ENCODE measurements at places on chromosomes 4 and X.

DNA sequence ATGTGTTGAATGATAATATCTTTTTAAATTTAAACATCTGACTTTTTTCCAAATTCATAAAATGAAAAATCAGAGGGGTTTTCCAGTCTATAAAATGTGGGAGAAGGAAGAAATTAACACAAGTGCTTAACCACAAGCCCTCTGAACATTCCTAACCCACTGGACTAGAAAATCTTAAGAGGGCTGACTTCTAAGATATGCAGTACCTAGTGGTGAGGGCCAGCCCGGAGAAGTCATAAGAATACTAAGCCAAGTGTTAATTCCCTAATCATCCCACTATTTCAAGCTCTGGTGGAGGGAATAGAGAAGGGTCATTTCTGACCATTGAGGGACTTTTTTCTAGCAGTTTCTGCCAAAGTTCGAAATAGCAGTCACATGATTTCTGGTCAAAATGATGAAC lies 86.9 kb upstream of the NEIL3 start:
- no peaks in the 10 kb centered on the region for H3K36me3 ChIP-seq
- H3K27ac ChIP-seq, result peak overlapping the region; percentile 71
- DNase-seq, result no peak

DNA sequence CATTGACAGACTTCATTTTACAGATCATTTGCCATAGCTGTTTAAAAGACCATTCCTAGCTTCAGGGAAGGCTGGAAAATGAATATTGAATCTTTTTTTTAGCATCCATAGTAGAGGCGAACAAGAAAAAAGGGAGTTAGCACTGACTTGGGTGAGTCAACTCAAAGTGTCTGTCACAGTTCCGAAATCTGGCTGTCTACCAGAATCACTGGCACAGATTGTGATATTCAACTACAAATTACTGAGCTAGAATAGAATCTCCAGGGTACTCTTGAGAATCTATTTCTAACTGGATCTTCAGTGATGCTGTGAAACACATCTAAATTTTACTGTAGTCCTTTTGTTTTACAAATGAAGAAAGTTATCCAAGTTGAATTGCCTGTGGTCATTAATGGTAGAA lies 31.5 kb downstream of the SEC24B start:
- peaks cover 52% of the 10 kb centered on the region for H3K36me3 ChIP-seq
- H3K4me3 ChIP-seq, result no peak overlapping the region
- H3K27me3 ChIP-seq, result no peaks in the 10 kb centered on the region
- no peak for DNase-seq
- H3K27ac ChIP-seq, result no peak overlapping the region
- no peaks in the 10 kb centered on the region for H3K4me1 ChIP-seq

DNA sequence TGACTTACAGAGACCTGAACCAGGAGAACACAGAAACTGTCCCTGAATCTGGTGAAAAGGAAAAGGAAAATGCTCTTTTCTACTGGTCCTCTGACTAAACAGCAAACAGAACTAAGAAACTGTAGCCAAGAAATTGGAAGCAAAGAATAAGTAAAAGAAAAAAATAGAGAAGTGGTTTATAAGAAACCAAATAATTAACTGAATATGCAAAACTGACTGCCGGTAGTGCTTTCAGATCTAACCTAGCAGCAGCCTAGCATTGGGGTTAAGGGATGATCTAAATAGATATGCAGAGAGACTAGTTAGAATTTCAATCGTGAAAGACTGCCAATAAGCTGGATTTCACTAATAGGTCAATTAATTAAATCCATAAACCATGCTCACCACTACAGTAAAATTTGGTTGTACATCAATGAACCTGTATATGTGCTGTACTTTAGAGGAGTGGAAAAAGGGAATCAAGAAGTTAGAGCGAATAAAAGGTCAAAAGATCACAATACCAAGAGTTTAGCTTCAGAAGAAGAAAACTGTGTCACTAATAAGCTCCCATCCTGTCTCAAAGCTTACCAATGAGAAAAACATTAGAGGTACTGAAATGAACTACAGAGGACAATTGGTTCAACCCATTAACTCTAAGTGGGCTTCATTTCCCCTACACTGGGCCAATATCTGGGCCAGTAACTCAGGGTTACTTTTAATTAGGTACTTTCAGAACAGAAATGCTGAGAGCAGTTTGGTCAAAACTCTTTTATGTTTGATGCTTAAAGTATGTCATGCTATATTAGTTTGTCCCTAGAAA lies 53.6 kb downstream of the KLHL13 start:
- no peak for DNase-seq
- no peak overlapping the region for H3K27ac ChIP-seq
- no peaks in the 10 kb centered on the region for H3K4me1 ChIP-seq
- no peak overlapping the region for H3K4me3 ChIP-seq
- H3K27me3 ChIP-seq, result no peaks in the 10 kb centered on the region

DNA sequence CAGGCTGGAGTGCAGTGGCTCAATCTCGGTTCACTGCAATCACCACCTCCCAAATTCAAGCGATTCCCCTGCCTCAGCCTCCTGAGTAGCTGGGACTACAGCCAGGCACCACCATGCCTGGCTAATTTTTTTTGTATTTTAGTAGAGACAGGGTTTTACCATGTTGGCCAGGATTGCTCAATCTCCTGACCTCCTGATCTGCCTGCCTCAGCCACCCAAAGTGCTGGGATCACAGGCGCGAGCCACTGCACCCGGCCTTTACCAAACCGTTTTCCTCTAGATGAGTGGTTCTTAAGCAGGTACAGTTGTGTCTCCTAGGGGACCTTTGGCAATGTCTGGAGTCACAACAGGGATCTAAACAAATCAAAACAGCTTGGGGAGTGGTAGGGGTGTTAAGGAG lies 11.6 kb downstream of the AMELX start:
- DNase-seq, result no peak
- H3K4me3 ChIP-seq, result no peak overlapping the region
- peaks cover 2% of the 10 kb centered on the region for H3K4me1 ChIP-seq
- H3K27ac ChIP-seq, result no peak overlapping the region
- H3K27me3 ChIP-seq, result no peaks in the 10 kb centered on the region

DNA sequence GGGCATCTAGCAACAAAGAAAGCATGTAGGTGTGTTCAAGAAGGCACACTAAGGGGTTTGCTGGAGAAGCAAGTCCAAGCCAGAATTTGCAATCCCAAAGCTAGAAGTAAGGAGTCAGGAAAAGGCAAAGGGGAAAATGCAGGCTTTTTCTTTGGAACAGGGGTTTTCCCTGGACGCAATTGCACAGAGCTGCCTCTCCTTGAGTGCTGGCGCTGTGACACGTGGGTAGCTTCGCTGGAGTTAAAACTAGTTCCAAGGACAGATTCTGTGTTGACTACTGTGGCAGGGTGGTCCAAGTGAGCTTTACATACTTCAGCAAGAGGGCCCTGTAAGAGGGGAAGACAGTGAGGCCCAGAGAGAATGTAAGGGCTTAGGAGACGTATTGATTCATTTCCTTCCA lies 277.1 kb downstream of the ADGRA3 start:
- no peak for DNase-seq
- H3K36me3 ChIP-seq, result no peaks in the 10 kb centered on the region
- H3K4me1 ChIP-seq, result no peaks in the 10 kb centered on the region
- no peaks in the 10 kb centered on the region for H3K27me3 ChIP-seq
- no peak overlapping the region for H3K4me3 ChIP-seq
- H3K27ac ChIP-seq, result no peak overlapping the region

DNA sequence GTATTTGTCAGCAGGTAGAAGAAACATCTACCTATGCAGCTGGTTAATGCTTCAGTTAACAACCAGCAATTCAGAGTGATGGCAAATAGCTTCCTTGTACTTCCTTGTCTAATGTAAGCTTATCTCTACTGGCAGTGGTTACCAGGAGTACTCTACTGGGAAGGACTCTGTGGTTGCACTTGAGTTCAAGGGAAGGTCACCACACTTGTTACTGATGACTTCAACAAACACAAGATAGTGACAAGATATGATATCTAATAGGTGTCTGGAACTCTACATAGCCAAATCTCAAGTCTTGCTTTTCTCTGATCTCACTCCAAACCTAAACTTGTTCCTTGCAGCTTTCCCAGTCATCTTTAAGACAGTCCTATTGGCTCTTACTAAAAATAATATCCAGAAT lies 1644.9 kb upstream of the TENM3 start:
- no peak overlapping the region for H3K27ac ChIP-seq
- H3K36me3 ChIP-seq, result no peaks in the 10 kb centered on the region
- H3K4me1 ChIP-seq, result no peaks in the 10 kb centered on the region
- no peaks in the 10 kb centered on the region for H3K27me3 ChIP-seq

GRCh38 chr4:151652841-151653547 lies 107.8 kb downstream of the GATB start:
- H3K36me3 ChIP-seq, result no peaks in the 10 kb centered on the region
- H3K4me1 ChIP-seq, result peaks cover 1% of the 10 kb centered on the region
- no peak overlapping the region for H3K27ac ChIP-seq
- no peak for DNase-seq
- no peak overlapping the region for H3K4me3 ChIP-seq

- no peak overlapping the region for H3K27ac ChIP-seq
- peaks cover 4% of the 10 kb centered on the region for H3K36me3 ChIP-seq
- H3K4me1 ChIP-seq, result peaks cover 12% of the 10 kb centered on the region
- DNase-seq, result peak; percentile 44
- no peak overlapping the region for H3K4me3 ChIP-seq
These were observed 64.8 kb downstream of the TBC1D9 start for GRCh38 chr4:140691369-140691768.

- H3K36me3 ChIP-seq, result no peaks in the 10 kb centered on the region
- H3K27me3 ChIP-seq, result no peaks in the 10 kb centered on the region
- H3K4me3 ChIP-seq, result peak overlapping the region; percentile 55
- H3K4me1 ChIP-seq, result peaks cover 4% of the 10 kb centered on the region
These were observed 2.0 kb downstream of the NYX start for GRCh38 chrX:41449131-41449530.

- H3K36me3 ChIP-seq, result no peaks in the 10 kb centered on the region
- H3K27ac ChIP-seq, result no peak overlapping the region
- H3K4me1 ChIP-seq, result peaks cover 7% of the 10 kb centered on the region
These were observed 6.1 kb downstream of the GRIA2 start for GRCh38 chr4:157226601-157227000.

GRCh38 chrX:138775517-138775916 lies 64.0 kb upstream of the FGF13 start:
- no peaks in the 10 kb centered on the region for H3K4me1 ChIP-seq
- H3K4me3 ChIP-seq, result no peak overlapping the region
- H3K27me3 ChIP-seq, result no peaks in the 10 kb centered on the region
- H3K27ac ChIP-seq, result no peak overlapping the region
- H3K36me3 ChIP-seq, result no peaks in the 10 kb centered on the region
- DNase-seq, result peak; percentile 2

DNA sequence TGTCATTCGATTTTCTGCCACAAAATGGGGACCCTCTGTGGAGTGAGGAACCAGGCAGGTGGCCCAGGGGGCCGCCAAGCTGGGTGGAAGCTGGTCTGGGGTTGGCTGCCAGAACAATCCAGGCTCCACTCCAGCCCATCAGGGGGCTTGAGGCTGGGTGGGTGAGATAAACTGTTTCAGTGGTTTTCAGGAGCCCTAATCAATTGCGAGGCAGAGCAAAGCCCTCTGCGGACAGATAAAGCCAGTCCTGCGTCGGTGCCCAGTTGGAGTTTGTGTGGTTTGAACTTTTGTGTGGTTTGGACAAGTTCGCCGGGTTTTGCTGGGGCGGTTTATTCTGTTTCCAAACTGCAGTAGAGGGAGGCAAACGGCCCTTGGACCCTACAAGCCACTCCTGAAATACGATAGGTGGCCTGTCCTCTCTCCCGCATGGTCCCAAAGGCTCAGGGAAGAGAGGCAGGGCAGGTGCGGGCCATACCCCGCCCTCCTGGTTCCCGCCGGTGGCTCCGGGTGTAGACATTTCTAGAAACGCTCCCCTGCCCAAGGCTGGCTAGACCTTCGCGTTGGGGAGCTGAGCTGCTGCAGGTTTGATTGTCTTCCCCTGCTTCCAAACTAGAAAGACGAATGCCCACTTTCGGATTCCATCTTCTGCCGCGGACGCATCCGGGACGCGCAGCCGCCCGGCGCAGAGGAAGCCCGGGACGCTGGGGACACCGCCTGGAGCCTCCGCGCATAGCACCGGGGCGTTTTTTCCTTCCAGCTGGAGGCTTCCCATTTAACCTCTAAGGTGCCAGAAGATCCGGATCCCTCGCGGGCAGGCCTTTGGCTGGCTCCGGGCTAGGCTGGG lies 169.0 kb upstream of the BCOR start:
- H3K27me3 ChIP-seq, result no peaks in the 10 kb centered on the region
- peak overlapping the region; percentile 79 for H3K4me3 ChIP-seq

All from mesenchymal stem cell (in vitro differentiated cells and primary cell).